ENCODE measurements at places on chromosomes 4 and X. TPM values are rescaled to one million over a fixed set of nuclear protein-coding genes. Genes with fewer than 3 reads are reported as not detected.
A peak's percentile ranks its signal among the peaks of the same experiment; 100 is the strongest.

DNA sequence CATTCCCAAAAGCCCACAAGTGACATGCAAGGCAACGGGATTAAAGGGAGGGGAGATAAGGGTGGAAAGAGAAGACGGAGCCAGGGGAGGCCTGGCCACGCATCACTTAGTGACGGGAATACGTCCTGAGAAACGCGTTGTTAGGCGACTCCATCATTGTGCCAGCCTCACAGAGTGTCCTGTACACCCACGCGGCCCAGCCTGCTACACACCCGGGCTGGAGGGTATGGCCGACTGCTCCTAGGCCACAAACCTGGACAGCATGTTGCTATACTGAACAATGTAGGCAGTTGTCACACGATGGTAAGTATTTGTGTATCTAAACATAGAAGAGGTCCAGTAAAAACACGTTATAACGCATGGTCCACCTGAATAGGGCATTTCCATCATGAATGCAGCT, 23.4 kb downstream of the NSG1 start:
- no peak for DNase-seq

DNA sequence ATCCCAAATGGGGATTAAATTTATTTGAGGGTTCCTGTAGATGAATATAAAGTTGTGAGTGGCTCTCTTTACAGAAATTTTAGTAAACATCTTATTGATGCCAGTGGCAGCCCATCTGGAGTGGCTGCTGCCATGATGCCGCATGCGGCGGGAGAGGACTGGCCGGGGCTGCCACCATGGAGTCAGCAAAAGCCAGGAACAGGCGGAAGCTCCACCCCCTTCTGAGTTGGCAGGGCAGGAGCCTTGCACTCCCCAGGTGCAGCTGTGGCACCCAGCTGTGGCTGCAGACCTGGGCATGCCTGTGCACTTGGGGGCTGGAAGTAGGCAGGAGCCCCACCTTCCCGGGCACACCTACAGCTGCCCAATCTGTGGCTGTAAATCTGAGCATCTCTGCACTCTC, 92.3 kb downstream of the KCNIP4 start:
- DNase-seq, result no peak

GRCh38 chr4:59727745-59728144, 1472.4 kb upstream of the ADGRL3 start:
- DNase-seq, result no peak

- no peak for DNase-seq
Measured at GRCh38 chr4:42672359-42673081, 15.6 kb upstream of the ATP8A1 start.

- no peak for DNase-seq
Measured at GRCh38 chr4:73653695-73654106, 33.5 kb upstream of the RASSF6 start.

DNA sequence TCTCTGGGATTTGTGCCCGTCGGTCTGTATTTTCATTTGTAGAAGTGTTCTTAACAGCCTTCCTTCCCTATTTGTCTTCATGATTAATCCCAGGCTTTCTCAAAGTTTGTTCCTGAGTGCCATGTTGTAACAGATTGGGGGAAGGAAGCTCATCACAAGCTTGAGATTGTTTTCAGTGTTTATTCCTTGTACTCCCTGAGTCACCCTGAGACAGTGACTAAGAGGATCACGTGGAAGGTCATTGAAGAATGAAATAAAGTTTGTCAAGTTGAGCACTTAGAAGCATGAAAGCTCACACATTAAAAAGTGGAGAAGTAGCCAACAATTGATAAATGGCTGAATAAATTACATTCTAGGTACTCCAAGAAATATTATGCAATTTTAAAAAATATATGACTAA, 153.5 kb upstream of the FAM241A start:
- no peak for DNase-seq

- DNase-seq, result peak; percentile 47
Measured at GRCh38 chr4:157978680-157979361, 194.0 kb downstream of the GASK1B start.

GRCh38 chr4:26509681-26510333, 19.5 kb upstream of the CCKAR start:
- no peak for DNase-seq

DNA sequence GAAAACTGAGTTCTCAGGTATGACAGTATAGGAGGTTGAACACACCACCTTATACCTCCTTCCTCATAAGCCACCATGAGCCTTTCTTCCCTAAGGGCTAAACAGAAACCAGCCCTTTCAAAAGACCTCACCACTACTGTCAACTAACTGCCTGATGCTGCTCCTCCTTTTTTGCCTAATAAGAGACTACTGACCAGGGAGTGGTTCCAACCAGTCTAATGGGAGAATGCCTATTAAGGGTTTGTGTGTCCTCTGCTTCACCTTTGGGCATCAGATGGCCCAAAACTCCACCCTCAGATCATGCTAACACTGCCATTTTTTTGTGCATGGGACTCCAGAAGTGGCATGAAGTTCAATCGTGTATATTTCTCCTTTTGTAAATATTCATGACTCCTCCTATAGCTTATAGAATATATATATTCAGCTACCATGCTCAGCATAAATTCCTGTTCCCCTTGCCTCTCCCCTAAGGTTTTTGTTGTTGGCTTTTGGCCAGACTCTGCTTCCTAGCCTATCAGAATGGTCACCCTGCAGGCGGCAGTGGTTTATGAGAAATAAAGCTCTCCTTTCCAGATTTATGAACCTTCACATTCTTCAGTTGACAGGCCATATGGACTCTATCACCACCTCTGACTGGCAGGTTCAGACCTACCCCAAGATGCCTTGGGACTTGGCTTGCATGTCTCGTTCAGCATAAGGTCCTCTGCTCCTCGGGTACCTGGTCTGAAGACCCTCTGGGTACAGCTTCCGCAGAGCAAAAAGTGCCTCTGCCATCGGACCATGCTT, 28.2 kb downstream of the FGFBP1 start:
- DNase-seq, result no peak

TEX11 gene
- not detected for total RNA-seq

CFAP47 gene
- total RNA-seq, result not detected

FBXL5 gene
- total RNA-seq, result 102 TPM

ARHGEF6 gene
- total RNA-seq, result 5.6 TPM

PDGFRA gene
- 51.7 TPM for total RNA-seq

HS6ST2 gene
- total RNA-seq, result not detected

PFKFB1 gene
- not detected for total RNA-seq

IDUA gene
- 56.0 TPM for total RNA-seq

NAP1L2 gene
- not detected for total RNA-seq

FGA gene
- total RNA-seq, result not detected

SPARCL1 gene
- total RNA-seq, result 37.1 TPM

KIAA1210 gene
- not detected for total RNA-seq

MFAP3L gene
- total RNA-seq, result 1.7 TPM

VCX3A gene
- total RNA-seq, result not detected

All from Peyer's patch (tissue), 4 donors.